ENCODE measurements at places on chromosomes 6 and 20.
A peak's percentile ranks its signal among the peaks of the same experiment; 100 is the strongest.

- DNase-seq: no peak
Measured at GRCh38 chr20:62553136-62553837, 77.5 kb upstream of the GATA5 start.

DNA sequence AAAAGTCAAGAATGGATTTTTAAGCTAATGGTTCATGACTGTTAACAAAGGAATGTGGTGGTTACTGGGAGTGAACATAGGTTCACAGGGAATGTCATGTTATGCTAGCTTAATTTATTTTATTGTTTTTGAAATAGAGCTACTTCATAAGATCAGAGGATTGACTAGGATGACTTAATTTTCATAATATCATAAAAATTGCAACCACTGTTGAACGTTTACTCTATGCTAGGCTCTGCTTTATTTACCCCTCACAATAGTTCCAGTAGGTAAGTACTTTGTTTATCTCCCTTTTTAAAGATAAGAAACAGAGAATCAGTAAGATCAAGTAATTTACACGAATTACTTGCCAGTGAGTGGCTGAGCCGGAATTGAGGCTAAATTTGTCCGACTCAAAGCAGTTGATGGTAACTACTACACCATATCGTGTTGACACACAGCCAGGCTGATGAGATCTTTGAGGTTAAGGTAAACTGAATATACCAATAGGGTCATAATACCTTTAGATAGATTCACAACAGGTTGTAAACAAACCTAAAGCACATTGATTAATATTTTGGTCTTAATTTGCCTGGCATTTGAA, 194.6 kb upstream of the CITED2 start:
- DNase-seq: no peak

GRCh38 chr6:87702589-87702945, 534 bp upstream of the AKIRIN2 start:
- no peak for DNase-seq

GRCh38 chr6:36122495-36123269, 7.6 kb upstream of the MAPK13 start:
- DNase-seq: no peak

DNA sequence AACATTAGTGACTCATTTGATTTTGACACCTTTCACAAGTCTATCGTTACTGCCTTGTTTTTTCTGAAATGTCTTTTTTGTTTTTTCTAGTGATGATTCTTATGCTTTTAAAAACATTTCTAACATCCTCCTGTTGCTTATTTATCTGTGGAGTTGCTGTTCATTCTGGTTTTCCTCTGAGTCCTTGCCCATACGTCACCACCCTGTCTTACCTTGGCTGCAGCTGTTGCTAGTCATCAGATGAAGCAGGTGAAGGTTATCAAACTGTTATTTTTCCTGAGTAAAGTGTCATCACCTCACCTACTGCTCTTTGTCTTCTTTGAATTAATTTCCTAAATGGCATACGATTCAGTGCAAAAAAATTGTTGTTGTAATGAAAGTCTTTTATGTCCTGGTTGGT, 376.6 kb downstream of the GRIK2 start:
- no peak for DNase-seq

DNA sequence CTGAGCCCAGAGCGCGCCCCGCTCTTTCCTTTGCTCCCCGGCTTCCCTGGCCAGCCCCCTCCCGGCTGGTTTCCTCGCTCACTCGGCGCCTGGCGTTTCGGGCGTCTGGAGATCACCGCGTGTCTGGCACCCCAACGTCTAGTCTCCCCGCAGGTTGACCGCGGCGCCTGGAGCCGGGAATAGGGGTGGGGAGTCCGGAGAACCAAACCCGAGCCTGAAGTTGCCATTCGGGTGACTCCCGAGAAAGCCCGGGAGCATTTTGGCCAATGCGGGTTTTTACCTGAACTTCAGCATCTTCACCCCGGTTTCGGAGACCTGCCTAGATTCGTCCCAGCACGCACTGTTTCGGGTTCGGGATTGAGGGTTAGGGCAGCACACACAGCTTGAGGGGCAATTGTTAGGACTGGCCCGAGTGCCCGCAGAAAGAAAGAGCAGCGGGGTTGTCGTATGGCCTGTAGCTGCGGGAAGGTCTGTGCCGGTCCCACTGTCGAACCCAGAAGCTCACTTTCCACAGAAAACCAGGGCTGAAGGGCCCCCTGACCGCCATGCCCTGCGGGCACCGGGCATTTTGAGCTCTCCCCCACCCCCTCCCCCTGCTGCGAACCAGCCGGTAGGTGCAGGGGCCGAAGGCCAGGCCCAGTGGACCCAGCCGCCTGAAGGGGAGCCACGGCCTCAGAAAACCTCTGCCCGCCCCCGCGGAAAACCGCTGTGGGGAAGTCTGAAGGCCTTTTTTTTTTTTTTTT, 2.1 kb downstream of the FOXP4 start:
- peak; percentile 60 for DNase-seq

- no peak for DNase-seq
Measured at GRCh38 chr6:54194067-54194466, 82.8 kb downstream of the MLIP start.

GRCh38 chr20:46962452-46963195, 68.0 kb downstream of the EYA2 start:
- DNase-seq: no peak

DNA sequence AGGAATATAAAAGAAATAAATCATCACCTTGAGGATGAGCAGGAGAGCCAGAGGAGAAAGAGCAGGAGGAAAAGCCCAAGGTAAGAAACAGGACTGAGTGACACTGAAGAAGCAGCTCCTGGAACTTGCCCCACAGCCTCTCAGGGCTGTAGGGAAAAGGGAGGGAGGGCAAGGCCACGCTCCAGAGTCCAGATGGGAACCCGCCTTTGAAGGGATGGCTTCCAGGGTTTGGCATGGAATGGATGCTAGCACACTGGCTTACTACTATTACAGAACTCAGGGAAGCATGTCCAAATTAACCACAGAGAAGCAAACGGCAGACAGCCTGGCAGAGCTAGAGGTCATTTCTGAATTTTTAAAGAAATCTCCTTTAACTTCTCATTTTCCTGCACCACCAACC, 26.8 kb downstream of the RALGAPA2 start:
- DNase-seq: no peak

DNA sequence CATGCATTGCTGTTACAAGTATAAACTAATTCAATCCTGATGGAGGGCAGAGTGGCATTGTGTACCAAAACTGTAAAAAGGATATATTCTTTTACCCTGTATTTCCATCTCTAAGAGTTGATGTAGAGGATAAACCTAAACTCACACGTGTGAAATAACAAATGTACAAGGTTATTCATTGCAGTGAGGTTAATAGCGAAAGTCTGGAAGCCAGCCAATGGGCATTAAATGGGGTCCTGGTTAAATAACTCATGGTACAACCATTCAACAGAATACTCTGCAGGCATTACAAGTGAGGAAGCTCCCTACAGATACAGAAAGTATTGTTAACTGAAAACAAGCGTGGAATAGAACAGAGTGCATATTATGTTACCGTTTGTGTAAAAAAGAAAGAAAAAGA, 56.9 kb downstream of the BCAS1 start:
- no peak for DNase-seq

- no peak for DNase-seq
Measured at GRCh38 chr6:153092082-153093013, 38.7 kb downstream of the RGS17 start.

DNA sequence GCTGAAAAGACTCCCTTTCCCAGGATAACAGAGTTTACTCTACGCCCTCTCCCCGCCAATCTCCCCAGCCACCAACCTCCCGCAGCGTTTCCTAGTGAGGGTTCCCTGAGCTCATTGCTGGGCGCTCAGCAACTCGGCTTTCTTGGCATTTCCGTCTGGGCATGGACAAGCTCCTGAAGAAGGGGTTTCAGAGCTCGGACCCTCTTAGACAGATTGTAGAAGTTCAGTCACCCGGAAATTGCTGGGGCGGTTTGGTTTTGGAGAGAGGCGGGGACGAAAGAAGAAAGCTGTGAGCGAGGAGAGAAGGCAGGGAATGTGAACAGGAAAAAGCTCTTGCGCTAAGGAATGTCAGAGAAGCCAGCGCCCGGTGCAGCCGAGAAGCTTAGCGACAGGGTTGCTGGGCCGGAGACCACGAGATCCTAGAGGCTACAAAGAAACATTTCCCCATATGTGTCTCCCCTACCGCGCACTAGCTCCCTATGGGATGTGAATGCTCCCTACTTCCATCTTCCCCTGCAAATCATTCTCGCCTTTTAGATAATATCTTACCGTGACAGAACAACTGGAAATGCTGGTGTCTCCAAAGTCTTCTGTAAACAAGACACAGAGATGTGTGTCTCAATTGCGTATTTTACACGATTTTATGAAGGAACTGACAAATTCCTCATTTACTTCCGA, 15.8 kb downstream of the POM121L2 start:
- no peak for DNase-seq

- DNase-seq: no peak
Measured at GRCh38 chr6:95231416-95231815, 345.9 kb upstream of the MANEA start.

GRCh38 chr6:121652726-121653623, 217.5 kb downstream of the GJA1 start:
- no peak for DNase-seq

DNA sequence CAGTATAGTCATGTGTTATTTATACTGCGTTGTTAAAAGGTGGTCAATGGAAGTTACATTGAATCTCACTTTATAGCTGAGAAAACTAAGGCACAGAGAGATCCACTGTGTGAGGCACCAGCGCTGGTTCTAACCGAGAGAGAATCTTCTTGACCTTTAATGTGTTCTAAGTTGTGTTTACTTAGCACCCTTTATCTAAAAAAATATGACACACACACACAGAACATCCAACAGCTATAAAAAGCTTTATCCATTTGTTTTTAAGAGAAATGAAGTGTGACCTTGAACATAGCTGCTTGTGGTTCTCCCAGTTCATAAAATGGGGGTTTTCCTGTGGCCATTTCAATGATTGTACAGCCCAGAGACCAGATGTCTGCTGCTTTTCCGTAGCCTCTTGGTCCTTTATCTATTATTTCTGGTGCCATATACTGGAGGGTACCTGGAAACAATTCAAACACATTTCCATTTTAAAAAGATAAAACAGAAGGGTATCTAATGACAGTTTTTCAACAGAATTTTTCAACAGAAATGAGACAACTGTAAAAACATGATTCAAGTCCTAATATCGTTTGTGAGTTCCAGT, 54.8 kb upstream of the MAP7 start:
- DNase-seq: no peak

- no peak for DNase-seq
Measured at GRCh38 chr6:140782941-140783340, 1349.8 kb upstream of the GJE1 start.

DNA sequence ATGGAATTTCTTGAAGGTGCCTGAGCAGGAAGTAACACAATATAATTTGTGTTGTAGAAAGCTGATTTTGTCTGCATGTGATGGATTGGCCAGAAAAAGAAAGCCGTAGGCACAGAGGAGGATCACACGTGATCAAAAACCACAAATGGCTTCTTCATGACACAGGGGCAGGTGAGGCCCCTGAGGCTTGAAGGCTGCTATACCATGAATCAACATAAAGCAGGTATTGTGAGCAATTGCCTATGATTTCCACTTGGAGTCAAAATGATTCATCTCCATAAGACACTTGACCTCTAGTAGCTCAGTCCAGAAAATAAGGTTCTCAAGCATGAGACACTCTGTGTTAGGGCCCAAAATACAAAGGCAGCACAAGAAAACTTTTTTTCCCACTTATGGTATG, 42.4 kb upstream of the EYA4 start:
- no peak for DNase-seq

- DNase-seq: no peak
Measured at GRCh38 chr6:84681693-84682326, 82.6 kb downstream of the TBX18 start.

- DNase-seq: peak; percentile 15
Measured at GRCh38 chr6:27720607-27721580, 191.3 kb downstream of the OR2B2 start.

- DNase-seq: peak; percentile 88
Measured at GRCh38 chr6:37239950-37240713, 17.4 kb upstream of the TBC1D22B start.

GRCh38 chr6:142728364-142728763, 216.6 kb downstream of the HIVEP2 start:
- DNase-seq: no peak

DNA sequence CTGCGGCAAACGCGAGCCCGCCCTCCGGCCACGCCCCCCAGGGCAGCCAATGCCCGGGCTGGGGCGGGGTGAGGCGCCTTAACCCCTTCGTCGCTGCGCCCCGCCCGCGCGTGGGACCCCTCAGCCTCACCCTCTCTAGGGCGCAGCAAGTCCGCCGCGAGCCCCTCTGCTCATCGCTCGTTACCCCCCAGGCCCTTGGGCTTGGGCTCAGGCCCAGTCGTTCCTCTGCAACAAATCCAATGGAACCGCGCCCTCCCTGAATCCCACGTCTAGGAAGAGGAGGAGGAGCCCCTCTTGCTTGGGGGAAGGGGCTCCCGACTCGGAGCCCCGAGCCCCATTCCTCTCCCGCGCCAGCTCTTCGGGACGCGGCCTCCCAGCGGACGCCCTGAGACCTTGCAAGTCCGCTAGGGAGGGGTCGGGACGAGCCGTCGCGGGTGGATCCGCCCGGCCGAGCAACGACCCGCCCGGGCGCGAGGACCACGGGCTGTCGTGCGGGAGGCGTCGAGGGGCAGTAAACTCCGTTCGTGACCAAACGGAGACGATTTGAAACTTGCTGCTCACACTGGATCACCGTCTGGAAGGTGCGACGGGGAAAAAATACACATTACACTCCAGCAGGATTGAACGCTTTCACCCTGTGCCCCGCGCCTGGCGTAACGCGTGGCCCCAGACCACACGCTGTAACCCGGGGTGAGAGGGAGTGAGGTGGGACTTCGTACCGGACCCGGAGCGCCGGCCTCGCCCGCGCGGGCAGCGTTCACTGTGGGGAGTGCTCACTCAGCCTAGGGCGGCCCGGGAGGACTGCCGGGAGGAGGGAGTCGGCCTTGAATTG, 477 bp upstream of the LZTS3 start:
- peak; percentile 90 for DNase-seq

- DNase-seq: no peak
Measured at GRCh38 chr6:5464099-5464885, 203.0 kb downstream of the FARS2 start.

- DNase-seq: no peak
Measured at GRCh38 chr6:167840526-167841179, 13.9 kb downstream of the AFDN start.

DNA sequence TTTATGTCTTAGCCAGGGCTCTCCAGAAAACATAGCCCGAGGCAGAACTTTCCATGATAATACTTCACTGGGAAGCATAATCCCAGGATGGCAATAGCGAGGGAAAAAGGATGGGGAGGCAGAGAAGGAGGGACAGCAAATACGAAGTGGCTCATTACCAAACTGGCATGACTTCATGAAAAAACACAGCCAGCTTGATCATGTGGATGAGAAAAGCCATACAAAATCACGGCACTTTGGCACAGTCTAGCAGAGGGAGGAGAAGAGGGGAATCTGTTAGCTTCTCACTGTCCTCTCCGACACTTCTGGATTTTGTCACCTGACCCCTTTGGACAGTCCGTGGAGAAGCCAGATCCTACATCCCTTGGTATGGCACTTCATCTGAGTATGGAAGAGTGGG, 212.5 kb upstream of the GRIK2 start:
- no peak for DNase-seq

DNA sequence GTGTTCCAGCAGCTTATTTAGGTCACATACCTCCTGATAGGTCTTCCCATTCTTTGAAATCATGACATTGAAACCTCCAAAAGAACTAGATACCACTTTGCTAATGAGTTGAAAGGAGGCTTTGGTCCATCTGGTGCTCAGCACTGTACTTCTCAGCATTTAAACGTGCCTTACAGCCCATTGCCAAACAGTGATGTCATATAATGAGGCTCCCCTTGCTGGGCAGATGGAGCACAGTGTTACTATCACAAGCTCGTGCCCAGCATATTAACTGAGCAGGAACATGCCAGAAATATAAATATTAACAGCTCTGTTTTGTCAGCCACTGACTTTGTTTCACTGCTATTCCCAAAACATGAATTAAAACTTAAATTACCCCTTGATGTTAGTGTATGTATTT, 25.5 kb upstream of the MAPK13 start:
- DNase-seq: no peak
